SIG-M5 (cell line): ENCODE measurements at places on chromosomes 6 and 20.

DNA sequence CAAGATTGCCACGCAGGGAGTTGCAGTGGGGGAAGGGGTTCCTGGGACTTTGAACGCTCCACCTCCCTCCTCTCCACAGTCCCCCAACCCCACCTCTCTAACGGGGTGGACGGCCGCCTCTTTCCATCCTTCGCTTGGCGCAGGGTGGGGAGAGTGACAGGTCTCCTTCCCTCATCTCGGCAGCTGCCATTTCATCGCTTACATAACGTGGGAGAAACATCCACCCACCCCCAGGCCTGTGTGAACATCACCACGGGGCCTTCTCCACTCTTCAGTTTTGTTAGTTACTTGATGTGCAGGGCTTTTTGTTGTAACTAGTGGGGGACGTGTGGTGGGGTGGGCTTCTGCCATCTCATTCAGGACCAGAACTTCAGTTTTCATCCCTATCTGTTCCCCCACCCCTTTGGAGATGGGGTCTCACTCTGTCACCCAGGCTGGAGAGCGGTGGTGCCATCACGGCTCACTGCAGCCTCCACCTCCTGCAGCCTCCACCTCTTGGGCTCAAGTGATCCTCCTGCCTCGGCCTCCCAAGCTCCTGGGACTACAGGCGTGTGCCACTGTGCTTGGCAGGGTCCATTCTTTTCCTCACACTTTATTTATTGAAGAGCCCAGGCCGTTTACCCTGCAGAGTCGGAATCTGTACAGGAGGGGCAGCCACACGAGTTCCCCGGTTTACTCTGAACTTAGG, 17.7 kb downstream of the RTEL1 start:
- DNase-seq, result no peak

- DNase-seq, result no peak
Measured at GRCh38 chr6:32182555-32182981, 1.5 kb downstream of the AGER start.

DNA sequence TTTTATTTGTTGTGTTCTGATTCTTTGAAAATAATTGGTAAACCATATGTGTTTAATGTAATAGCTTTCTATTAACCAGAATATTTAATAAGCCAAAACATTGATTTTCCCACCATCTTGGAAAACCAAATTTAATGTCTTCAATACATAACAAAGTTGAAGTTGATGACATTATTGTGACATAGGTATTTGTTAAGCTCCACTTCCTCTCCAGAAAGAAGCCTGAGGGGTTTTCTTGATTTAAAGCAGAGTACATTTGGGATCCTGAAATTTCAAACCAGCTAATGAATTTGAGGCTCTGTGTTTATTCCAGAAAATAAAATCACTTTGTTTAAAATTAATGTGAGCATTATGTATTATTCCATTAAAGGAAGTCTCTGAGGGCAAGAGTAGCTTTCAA, 106.3 kb downstream of the PERP start:
- no peak for DNase-seq

DNA sequence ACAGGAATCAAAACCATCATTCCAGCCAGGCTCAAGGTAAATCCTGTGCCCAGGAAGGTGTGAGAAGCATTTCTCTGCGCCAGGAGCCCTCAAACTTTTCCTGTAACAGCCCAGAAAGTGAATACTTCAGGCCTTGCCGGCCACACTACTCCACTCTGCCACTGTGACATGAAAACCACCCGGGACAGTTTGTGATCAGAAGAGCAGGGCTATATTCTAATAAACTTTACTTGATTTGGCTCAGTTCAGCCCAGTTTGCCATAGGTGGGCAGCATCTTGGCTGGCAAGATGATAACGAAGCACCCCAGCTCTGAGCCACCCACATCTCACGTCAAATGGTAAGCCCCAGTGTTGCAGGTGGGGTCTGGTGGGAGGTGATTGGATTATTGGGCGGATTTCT, 249.4 kb downstream of the DLL1 start:
- no peak for DNase-seq

DNA sequence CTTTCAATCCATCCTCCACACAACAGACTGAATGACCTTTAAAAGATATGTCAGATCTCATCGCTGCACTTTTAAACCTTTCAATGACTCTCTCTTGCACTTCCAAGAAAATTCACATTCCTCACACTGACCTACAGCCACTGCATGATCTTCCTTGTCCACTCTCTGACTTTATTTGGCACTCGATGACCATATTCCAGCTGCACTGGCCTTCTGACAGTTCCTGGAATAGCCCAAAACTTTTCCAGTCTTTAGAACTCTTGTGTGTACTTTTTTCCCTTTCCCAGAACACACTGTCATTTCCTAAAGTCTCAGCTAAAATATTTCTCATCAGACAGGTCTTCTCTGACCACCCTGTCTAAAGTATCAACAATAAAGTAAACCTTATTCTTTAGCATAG, 174.6 kb downstream of the ADGRG6 start:
- DNase-seq, result no peak

- DNase-seq, result no peak
Measured at GRCh38 chr6:40918040-40918651, 120.9 kb downstream of the UNC5CL start.

DNA sequence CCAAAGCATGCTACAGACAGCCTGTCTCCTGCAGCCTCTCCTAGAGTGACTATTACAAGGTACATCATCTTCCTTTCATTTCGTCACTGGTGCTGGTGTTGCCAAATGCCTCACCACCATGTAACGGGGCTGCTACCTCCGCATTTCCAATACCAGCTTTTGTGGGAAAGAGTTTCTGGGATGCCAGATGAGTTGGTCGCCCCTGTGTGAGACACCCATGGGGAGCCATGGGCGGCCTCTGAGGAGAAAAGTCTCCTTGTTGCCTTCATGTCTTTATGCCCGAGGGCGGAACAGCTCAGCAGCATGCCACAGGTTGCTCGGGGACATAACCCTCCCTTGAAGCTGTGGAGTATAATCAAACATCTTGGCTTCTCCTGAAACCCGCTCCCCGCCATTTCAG, 169.6 kb downstream of the THBS2 start:
- DNase-seq, result no peak

DNA sequence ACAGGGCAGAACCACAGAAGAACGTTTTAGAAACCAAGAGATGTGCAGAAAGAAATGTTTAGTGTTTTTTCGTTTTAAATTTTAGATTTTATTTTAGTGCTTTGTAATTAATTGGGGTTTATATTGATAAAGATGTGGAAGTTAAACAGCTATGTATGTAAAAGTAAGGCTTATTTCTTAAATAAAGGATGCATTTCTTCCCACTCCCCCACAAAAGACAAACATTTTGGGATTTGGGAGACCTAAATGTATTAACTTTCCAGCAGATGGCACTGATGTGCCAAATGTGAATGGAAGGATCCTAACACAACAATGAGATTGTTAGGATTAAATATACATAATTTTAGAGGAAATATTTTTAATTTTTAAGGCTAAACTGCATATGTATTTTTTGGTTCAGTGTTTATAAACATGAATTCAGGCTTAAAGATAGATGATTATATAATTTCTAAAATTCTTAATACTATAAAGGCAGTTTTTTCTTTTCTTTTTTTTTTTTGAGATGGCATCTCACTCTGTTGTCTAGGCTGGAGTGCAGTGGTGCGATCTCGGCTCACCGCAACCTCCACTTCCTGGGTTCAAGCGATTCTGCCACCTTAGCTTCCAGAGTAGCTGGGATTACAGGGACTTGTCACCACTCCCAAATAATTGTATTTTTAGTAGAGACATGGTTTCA, 12.0 kb downstream of the PFDN4 start:
- DNase-seq, result no peak

- peak; percentile 46 for DNase-seq
Measured at GRCh38 chr20:41011551-41012067, 17.0 kb upstream of the TOP1 start.
